ENCODE measurements at places on chromosomes 7 and 10.

DNA sequence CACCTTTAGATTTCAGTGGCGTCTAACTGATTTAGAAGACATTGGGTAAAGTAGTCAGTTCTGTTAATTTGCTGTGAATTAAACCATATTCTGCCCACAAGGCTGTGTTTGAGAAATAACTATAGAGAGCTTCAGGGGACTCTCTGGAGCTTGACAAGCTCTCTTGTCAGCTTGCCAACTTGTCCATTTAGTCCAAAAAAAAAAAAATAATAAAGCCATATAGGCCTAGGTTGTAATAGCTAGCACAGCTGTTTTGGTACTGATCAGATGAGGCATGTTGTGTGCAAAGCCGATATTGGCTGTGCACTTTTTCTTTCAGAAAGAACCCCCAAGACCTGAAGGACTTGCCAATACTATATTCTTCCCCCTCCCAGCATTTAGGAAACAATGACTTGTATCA lies 20.2 kb upstream of the ZNF282 start:
- no peak for DNase-seq

- DNase-seq = no peak
Observed at GRCh38 chr7:130486954-130487436, 4.9 kb upstream of the MEST start.

DNA sequence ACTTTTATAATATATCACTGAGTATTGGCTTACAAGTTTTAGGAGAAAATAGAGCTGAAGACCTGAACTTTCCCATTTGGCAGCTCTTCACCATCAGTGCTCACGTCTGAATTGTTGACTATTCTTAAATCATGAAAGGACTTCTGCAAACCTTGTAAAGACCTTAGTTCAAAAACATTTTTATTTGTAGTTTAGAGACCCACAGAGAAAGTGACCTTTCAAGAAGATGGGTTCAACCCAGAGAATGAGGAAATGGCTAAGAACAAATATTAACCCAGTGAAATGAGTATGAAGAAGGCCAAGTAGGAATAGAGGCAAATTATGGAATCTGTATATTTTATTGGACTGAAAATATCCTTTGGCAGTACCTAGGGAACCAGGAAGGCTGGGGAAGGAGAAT lies 1151.1 kb downstream of the GATA3 start:
- no peak for DNase-seq

GRCh38 chr7:69703099-69703498 lies 104.8 kb downstream of the AUTS2 start:
- no peak for DNase-seq

- no peak for DNase-seq
Observed at GRCh38 chr10:110425684-110426293, 71.9 kb upstream of the DUSP5 start.

GRCh38 chr7:77791336-77791735 lies 6.9 kb downstream of the TMEM60 start:
- no peak for DNase-seq

GRCh38 chr7:121519548-121520521 lies 123.7 kb upstream of the FAM3C start:
- no peak for DNase-seq

GRCh38 chr7:105825371-105825770 lies 51.0 kb downstream of the ATXN7L1 start:
- DNase-seq = no peak

DNA sequence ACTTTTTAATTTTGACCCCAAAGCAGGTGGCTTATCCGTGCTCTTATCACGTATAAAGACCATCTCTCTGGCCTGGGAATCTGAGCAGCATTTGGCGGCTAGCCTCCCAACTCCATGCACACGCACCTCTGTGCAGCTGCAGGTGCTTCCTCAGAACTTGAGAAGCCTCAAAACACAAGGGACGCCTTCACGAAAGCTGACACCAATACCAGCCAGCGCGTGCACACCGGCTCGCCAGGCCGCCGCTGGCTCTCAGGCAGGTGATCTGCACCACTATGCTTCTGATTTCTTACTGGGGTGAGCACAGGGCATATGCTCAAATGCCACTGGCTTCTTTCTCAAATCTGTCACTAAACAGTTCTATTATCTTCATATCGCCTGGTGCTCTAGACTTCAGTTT lies 145.0 kb downstream of the PARD3 start:
- DNase-seq = no peak

GRCh38 chr7:54987772-54988171 lies 31.0 kb upstream of the EGFR start:
- DNase-seq = no peak

DNA sequence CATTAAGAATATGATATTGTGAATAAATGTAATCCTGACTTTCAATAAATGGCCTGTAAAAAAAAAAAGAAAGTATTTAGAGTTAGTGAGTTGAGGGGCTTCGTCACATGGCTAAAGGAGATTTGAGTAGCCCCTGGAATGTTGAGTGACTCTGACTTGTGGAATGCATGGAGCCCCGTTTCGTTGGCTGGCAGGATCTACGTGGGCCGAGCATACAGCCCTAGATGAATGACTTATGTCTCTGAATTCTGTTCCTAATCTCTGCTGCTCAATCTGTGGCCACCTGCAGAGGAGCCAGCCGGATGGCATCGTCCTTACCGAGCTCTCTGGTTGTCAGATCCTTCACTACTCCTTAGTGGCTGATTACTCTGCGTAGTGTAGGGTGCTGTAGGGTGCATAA lies 155.7 kb downstream of the MGMT start:
- no peak for DNase-seq

DNA sequence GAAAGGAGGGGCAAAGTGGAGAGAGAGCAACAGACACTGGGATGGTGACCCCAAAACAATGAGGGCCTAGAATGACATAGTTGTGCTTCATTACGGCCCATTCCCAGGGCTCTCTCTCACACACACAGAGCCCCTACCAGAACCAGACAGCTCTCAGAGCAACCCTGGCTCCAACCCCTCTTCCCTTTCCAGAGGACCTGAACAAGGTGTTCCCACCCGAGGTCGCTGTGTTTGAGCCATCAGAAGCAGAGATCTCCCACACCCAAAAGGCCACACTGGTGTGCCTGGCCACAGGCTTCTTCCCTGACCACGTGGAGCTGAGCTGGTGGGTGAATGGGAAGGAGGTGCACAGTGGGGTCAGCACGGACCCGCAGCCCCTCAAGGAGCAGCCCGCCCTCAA lies 20.7 kb downstream of the PRSS2 start:
- no peak for DNase-seq

DNA sequence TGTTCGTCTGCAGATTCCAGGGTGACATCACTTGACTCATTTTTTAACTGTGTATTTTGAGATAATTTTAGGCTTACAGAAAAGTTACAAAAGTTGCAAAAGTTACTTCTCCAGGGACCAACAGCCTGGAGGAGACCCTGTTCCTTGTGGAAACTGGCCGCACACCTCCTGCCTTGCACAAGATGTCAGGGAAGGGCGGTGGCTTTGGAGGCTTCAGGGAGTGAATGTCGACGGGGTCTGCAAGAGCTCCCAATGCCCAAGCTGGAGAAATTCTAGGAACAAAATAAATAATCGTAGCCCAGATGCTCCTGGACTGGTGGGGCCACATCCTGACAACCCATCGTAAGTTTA lies 62.2 kb upstream of the FAM20C start:
- DNase-seq = no peak

- peak; percentile 93 for DNase-seq
Observed at GRCh38 chr7:38232502-38233366, 40.7 kb downstream of the TARP start.

DNA sequence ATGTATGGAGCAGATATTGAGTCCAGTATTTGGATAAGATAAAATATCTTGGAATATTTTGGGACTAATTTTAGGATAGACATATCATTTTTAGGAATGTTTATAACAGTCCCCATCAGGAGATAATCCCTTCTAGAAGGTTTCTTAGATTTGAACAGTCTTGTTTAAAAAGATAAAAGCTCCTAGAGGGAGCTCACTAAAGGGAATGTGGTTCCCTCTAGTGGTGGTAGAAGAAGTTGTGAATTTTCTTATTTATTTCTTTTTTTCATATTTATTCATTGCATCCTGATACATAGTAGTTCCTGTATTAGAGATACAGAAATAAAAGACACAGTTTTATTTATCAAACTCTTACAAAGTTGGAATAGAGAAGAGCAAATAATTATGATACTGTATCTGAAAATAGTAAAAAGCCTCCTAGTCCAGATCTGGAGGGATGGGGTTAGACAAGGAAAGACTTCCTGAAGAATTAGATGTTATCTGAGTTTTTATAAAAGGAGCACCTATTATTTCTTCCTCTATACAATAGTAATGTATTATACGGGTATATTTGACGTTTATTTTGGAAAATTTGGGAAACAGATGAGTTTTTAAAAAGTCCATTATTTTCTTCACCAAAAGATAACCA lies 24.5 kb upstream of the KLF14 start:
- no peak for DNase-seq

GRCh38 chr7:135508883-135509588 lies 866 bp downstream of the CNOT4 start:
- DNase-seq = peak; percentile 50

GRCh38 chr10:29102233-29102632 lies 186.6 kb upstream of the LYZL1 start:
- no peak for DNase-seq

DNA sequence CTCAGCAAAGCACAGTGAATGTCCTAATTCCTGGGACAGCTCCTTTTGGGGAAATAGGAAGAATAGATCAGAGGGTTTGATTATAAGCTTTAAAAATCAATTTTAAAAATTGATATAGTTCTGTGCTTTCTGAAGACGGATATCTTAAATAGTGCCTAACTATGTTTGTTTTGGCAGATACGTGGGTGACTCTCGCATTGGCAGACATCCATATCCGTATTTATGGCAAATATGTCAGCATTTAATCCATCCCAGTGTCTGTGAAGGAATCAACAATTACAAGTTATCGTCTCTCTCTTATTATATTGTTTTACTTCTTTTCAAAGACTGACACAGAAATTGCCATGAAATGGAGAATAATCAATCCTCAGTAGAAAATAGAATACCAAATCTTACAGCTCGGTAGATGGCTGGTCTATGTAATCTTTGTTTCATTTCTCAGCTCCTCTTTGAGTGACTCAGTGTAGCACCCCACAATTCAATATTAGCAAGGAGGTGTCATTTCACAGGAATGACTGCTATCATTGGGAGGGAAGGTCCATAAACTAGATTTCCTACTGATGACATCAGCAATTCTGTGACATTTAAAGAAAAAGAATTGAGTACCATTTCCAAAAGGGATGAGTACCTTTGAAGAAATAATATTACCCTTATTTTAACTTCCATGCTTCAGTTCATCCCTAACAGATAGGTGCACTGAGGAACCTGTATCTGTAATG lies 186.4 kb upstream of the NFE2L3 start:
- no peak for DNase-seq

DNA sequence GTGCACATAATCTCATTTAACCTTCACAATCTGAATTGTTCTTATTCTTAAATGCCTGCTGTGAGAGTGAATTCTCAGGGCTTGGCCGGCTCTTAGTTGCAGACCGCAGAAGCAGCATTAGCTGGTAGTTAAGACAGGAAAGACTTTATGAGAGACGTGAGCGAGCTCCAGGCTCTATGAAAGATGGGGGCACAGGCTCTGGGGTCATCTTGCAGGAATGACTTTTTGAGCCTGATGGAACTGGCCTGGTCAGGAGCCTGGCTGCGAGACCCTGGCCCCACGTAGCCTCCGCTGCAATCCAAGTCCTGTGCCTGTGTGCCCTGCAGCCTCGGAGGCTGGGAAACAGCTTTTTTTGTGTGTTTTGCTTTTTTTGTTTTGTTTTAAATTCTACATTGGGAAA lies 958.8 kb upstream of the ZNF722 start:
- no peak for DNase-seq

- DNase-seq = no peak
Observed at GRCh38 chr7:30278849-30279652, 5.3 kb upstream of the ZNRF2 start.

- DNase-seq = no peak
Observed at GRCh38 chr10:86944907-86945306, 12.5 kb downstream of the MMRN2 start.

DNA sequence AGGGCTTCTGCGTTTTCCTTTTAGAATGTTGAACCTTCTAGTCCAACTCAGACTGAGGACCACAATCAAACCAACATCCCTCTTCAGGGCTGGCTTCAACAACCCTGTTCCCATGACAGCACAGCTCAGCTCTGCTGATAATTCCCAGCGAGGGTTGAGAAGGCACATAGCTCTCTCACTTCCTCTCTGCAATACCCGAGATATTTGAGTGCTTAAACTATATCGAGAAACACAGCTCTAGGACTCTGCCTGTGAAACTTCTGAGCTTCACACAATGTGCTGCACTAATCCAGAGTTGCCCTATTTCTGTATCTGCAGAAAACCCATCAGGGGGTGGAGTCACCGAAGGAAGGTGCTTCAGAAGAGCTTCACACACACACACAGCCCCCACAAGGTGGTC lies 1.6 kb upstream of the ADARB2 start:
- no peak for DNase-seq

DNA sequence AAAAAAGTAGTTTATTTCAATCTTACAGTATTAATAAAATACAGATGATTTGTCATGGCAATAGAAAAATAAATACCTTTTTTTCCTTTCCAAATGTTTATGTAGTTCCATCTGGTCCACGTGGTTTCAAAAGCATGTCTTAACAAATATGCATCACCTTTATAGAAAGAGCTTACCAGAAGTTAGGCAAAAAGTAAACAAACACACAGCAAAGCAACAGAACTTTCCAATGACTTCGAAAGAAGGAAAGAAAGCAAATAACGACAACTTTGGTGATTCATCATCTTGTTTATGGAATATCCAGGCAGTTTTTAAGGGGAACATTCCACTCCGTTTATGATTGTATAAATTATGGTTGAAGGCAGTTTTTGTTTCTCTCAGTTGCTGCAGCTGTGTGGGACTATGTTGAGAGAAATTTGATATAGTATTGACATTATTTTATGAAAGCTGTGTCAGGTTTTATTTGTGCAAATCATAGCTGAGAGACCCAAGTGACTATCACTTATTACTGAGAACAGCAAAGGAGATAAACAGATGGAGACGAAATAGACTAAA lies 203.1 kb downstream of the CDC14C start:
- no peak for DNase-seq

GRCh38 chr7:1919539-1920265 lies 249.6 kb downstream of the ELFN1 start:
- DNase-seq = no peak

DNA sequence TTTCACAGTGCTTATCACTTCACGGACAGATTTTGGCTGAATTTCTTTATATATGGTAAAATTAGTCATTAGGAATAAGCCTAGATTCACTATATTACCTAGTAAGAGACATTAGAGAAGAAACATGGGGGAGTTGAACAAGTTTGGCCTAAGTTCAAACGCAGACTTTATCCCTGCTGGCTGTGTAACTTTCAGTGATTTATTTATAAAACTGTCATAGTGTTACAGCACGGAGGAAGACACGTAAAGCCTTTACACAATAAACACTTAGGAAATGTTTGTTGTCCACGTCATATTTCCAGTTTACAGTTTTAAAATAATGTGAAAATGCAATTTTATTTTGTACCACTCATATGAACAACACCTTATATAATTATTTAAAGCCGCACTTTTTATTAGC lies 661.5 kb downstream of the MAGI2 start:
- no peak for DNase-seq

DNA sequence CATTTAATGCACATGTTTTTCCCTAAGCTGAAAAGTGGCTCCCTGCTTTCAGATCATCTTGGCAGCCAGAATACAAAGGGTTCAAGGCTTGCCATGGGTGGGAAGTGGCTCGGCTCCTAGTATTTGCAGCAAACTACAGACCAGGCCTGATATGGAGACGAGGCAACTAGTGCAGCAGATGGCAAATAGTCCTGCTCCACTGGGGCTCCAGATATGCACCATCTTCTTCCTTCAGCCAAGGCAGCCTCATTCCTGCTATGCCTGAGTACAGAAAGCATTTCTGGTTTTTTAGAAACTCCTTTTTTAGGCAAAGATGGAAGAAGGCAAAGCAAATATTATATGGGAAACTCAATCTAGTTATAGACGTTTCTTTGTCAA lies 23.9 kb downstream of the LRRC4 start:
- no peak for DNase-seq
